Activated CD4-positive, alpha-beta T cell treated with anti-CD3 and anti-CD28 coated beads, Interleukin-2, amount 10 ng/mL, durations not matched to agents 7 days and 5 days (primary cell): ENCODE measurements at places on chromosomes 6 and 20. TPM values are rescaled to one million over a fixed set of nuclear protein-coding genes. Genes with fewer than 3 reads are reported as not detected.

The TP53TG5 gene
- not detected for total RNA-seq

The ADGRF5 gene
- total RNA-seq: not detected

The CYP39A1 gene
- total RNA-seq: not detected

- no peak for DNase-seq
Measured at GRCh38 chr6:45946352-45946751, 69.3 kb downstream of the CLIC5 start.

GRCh38 chr20:25290646-25291431 lies 43.0 kb downstream of the PYGB start:
- no peak for DNase-seq
